SK-N-DZ (cell line): ENCODE measurements at places on chromosomes 4 and X.

- DNase-seq = no peak
These were observed 847.6 kb upstream of the LCORL start for GRCh38 chr4:18869166-18869565.

DNA sequence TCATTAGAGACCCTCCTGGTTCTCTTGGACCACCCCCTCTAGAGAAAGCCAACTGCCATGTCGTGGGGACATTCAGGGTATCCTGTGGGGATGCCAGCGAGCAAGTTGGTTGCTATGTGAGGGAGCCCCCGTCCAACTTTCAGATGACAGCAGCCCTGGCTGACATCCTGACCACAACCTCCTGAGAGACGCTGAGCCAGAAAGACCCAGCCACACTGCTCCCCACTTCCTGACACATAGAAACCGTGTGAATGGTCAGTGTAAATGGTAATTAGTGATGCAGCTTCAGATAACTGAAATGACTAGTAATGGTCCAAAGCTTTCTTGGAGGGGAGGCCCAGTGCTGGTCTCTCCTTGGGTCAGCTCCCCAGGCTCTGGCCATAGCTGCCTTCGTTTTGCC is 10.8 kb downstream of the CLCN4 start:
- no peak for DNase-seq

- DNase-seq = no peak
These were observed 174.3 kb downstream of the CEP135 start for GRCh38 chr4:56123051-56123450.

- no peak for DNase-seq
These were observed 66.1 kb upstream of the SOD3 start for GRCh38 chr4:24729119-24729730.

GRCh38 chr4:67712650-67713528 is 11.9 kb upstream of the UBA6 start:
- DNase-seq = no peak

DNA sequence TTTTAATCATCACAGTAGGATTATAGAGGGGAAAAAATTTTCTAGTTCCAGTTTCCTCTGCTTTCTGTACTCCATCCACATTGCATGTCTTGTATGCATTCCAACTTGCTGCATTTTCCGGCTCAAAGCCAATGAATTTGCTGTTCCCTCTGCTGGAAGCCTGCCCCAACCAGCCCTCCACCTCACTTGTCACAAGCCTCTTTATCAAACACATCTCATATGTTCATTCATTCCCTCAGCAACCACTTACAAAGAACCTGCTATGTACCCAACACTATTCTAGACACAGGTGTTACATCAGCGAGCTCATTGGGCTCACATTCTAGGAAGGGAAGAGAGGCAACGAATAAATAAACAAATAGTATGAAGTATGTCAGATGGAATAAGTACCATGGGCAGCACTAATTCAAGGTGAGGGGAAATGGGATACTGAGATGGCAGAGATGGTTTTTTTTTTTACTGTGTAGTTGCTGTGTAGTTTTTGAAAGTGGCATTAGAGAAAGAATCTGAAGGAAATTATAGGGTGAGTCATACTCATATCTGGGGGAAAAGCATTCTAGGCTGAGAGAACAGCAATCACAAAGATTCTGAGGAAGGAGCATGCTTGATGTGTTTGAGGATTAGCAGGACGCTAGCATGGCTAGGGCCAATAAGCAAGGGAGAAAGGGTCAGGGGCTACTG is 332.5 kb downstream of the PDGFC start:
- no peak for DNase-seq

DNA sequence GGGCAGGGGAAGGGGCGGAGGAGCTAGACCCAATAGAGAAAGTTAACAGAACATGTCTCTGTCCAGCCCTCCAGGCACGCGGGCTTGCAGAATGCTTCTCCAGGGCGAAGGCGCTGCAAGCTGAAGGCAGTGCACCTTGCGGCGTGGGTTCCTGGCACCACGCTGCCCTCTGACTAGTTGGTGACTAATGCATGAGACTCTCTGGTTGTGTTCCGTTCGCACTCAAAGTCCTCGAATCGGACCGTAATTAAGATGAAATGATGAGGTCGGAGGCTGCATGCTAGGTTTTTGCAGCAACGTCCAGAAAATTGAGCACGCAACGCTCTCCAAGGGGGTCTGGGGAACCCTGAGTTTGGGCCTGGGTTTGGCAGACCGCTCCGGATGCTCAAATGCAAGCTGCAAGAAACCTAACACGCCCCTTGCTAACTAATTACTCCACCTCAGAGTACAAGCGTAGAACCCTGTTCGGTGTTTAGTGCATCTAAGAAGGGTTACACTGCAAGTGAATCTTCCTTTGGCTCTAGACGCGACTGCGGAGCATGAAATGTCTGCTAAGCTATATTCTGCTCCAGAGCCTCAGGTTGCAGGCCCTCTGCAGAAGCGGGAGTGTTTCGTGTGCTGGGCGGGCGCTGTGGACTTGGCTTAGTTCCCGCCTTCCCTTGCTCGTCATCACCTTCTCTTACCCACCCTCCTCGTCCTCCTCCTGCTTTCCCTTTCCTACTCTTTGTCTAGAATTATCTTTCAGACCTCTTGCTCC is 57.1 kb upstream of the NKAP start:
- no peak for DNase-seq
